Kidney epithelial cell (primary cell): ENCODE measurements at places on chromosomes 13 and 19. TPM values are rescaled to one million over a fixed set of nuclear protein-coding genes. Genes with fewer than 3 reads are reported as not detected.

PODNL1 gene
- not detected in 2 replicates for total RNA-seq

RPL18A gene
- total RNA-seq = 2,478 and 2,480 TPM in 2 replicates

RGS9BP gene
- total RNA-seq = 0.21 and 0.79 TPM in 2 replicates

- DNase-seq = no peak
Measured at GRCh38 chr13:87280139-87280538, 391.0 kb upstream of the SLITRK5 start.

DNA sequence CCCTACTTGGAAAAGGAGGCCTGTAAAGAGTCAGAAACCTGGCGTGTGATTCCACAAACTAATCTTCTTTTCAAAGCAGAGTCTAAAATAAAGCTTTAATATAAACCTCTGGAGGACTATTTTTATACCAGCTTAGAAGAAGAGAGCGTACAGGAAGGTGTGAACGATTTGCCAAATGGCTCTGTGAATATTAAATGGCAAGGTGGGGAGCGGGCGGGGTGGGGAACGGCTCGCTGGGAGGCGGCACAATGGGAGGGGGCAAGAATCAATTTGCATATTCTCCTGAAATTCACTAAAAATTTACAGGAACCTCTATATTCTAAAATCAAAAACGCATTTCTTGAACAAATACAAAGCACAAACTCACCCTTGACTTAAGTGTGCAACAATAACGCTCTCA is 982 bp downstream of the ZNF780B start:
- DNase-seq = no peak

DNA sequence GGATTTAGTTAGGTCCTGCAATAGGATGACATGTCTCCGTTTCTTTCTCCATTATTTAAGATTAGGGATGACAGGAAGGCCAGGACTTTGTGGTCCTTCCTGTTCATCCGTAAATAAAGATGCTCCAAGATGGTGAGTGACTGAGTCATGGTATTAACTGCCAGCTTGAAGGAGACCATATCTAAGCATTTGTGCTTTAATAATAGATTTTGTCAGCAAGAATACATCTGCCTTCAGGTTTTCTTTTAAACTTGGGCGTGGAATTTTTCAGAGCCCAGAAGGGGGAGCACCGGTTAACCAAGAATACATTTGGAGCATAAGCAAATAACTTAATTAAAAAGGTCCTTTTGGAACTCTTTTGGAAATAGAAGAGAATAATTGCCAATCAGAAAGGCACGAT is 68.2 kb downstream of the ARHGAP35 start:
- DNase-seq = no peak

GRCh38 chr13:43293986-43294385 is 270.6 kb downstream of the DNAJC15 start:
- no peak for DNase-seq

GRCh38 chr13:45138282-45138681 is 18.0 kb downstream of the GTF2F2 start:
- peak; percentile 58 for DNase-seq

DNA sequence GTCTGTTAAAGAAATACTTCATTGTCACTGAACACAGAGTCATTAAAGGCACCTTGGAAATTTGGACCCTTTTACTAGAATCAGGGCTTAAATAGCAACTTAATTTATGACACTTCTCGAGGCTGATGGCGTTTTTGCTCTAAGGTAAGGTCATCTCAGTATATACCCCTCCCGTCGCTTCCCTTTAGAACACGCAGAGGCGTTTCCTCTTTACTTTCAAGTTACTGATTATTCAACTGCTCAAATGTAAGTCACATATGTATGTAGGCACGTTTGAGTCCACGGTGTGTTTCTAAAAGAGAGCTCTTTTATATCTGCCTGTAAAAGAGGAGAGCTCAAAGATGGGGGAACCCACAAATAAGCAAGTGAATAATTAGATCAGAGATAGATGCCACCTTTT is 181.5 kb downstream of the TSHZ3 start:
- DNase-seq = no peak

DNA sequence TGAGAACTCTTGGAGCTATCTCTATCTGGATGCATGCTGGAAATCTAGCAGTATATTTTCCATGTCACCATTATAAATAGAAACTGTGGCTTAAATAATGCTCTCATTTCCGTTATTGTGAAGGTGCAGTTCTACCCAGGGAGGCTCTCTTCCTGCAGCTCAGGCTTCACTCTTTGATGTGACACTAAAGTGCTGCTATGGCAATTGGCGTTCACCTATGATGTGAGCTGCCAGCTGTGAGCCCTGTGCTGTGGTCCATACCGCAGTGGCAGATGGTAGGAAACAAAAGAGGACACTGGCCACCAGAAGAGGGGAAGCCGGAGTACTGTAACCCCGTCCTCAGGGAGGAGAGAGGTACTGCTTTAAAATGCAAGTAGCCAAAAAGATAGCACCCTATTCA is 40.6 kb upstream of the ZNF681 start:
- DNase-seq = no peak

GRCh38 chr19:50721441-50722137 is 1.6 kb upstream of the CLEC11A start:
- DNase-seq = no peak

DNA sequence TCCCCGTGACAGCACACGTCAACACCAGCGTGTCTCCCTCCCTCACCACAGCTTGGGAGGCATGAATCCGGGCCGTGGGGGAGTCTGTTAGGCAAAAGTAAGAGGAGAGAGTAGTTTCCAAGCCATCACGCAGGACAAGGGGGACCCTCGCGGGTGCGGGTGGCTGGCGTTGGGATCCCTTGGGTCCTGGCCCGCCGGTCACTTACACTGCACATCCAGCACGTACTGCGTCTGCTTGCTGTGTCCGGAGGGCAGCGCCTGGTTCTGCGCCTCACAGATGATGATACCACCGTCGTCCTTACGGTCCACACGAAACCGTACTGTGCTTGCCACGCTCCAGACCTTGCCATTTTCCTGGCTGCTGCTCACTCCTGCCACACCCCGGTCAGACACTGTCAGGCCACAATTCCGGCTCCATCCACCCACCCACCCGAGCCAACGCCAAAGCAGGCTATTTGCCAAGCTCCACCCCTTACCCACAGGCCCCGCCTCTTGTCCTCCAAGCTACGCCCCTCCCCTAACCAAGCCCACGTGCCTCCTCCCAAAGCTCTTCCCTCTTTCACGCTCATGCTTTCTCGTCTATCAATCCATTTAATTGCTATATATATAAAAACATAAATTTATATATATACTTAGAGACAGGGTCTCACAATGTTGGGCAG is 6.6 kb upstream of the ZNF428 start:
- no peak for DNase-seq
